NCI-H748 treated with DMSO at 0.1 percent for 48 hours (cell line): ENCODE measurements at places on chromosomes 4 and X.

DNA sequence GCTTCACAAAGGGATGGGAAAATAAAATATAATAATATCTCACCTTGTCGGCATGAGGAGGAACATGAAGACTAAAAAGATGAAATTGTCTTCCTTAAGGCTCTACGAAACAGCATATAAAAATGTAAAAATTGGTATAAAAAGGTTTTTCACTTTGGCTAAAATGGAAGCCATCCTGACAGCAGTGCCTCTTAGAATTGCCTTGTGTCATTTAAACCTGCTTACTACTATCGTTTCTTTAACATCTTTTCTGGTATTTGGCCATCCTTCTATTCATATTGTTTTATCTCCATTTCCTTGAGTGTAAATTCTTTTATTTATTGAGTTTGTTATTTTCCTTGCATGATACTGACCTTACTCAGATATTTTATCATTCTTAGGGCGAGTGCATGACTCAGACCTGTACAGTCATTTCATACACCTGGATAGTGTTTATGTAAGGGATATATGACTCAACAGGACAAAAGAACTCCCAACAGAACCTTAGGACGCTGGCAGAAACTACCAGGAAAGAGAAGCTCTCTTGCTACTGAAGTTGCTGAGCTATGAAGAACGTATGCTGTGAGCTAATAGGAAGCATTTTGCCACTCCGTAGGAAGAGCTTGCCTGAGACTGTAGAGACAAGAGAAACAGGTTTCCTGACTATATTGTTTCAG, 5.8 kb upstream of the CDKN2AIP start:
- no peak for DNase-seq

DNA sequence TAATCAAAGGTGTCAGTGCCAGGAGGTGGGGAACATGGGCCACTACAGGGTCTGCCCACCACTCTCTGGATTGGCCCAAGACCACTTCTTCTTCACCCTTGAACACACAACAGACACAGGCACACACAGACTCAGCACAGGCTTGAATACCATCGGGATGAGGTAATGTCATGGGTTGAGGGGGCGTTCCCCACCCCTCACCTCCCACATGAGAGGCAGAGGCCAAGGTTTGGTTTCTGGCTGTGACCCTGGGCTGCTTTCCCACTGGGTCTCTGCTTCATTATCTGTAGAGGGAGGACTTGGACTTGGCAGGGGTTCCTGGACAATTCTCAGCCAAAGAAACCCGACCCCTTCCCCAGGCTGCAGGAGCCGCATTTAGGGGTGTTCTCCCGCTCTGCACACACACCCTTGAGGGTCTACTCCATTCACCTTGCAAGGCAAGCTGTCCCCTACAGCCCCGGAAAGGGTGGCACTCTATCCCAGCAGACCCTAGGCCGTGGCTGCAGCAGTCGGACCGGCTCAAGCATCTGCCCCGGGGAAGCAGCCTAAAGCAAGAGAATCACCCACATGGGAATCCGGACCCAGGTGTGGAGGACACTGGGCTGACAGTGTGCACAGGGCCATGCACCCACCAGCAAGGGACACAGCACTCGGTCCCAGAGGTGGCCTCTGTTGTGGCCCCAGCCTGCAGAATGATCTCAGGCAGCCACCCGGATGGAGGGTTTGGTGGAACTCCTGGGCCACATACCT, 62.4 kb downstream of the TRMT44 start:
- no peak for DNase-seq

GRCh38 chrX:140180585-140180984, 215.3 kb upstream of the CXorf66 start:
- no peak for DNase-seq

DNA sequence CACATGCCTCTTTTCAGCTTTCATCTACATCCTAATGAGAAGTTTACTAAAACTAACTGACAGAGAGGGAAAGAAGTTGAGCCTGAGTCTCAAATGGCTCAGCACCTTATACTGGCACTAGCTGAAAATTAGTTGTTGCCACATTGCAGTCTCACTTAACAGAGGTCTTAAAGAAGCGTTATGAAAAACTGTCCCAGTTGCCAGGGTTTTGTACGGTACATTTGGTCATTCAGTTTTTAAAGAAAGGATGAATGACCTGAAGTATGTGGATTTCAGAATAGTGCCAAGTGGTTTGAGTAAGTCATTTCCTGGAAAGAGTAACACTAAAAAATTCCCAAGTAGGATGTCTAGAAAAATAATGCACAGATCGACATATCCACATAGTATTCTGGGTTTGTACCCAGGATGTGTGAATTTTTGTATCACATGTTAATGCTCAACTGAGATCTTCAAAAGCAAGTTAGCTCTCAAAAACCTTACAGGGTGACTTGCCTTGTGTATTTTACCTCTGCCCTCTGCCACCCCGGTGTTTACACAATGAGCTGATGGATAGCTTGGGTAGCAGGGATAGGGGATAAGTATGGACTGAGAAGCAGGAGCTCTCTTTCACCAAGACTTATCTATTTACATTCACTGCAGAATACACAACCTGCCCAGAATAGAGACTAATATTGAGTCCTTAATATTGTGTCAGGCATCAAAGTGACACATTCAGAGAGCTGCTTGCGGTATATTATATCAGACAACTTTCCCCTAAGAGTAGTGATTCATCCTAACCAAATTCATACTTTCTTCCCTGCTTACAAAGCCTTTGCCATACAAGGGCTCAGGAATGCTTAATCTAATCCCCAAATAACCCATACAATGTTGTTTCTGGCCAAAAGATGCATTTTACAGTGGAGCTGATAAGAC, 1075.7 kb upstream of the PABPC4L start:
- DNase-seq: no peak

GRCh38 chr4:3303923-3304710, 11.3 kb downstream of the RGS12 start:
- no peak for DNase-seq

- no peak for DNase-seq
Observed at GRCh38 chrX:152024710-152025109, 50.2 kb upstream of the GABRE start.

GRCh38 chrX:71169586-71169985, 24.9 kb downstream of the NLGN3 start:
- no peak for DNase-seq

- DNase-seq: no peak
Observed at GRCh38 chr4:69656653-69657158, 3.7 kb upstream of the UGT2A1 start.

DNA sequence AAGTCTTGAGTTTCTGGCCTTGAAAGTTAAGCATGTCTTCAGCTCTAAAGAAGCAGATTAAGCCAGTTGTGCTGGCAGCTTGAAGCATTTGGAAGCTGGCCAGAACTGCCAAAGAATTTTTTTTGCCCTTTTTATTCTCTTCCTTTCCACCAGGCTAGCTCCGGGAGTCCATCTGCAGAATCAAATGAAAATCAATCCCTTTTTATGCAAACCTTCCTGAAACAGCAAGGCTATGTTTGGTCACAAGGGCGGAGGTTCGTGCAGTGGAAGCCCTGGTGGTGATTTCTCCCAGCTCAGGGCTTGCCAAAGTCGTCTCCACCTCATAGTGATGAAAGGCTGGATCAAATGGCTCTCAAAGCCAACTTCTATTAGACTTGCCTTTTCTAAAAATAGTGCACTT, 21.6 kb upstream of the C4orf54 start:
- DNase-seq: no peak

DNA sequence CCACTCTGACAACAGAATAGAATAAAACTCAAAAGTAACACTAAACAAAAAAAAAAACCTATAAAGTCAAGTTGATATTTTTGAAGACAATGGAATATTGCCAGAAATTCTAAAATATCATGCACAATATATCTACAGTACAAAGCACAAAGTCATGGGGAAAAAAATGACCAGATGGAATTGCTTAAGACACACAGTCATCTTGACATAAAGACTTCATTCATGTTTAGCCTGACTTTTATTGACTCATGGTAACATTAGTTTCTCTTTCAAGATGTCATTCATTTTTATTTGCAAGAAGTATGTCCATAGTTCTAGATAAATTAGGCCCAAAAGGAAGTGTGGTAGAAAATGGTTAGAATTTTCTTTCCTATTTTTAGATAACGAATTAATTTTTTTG, 259.1 kb downstream of the CAMK2D start:
- no peak for DNase-seq

- no peak for DNase-seq
Observed at GRCh38 chr4:8141935-8142334, 16.7 kb downstream of the ABLIM2 start.

DNA sequence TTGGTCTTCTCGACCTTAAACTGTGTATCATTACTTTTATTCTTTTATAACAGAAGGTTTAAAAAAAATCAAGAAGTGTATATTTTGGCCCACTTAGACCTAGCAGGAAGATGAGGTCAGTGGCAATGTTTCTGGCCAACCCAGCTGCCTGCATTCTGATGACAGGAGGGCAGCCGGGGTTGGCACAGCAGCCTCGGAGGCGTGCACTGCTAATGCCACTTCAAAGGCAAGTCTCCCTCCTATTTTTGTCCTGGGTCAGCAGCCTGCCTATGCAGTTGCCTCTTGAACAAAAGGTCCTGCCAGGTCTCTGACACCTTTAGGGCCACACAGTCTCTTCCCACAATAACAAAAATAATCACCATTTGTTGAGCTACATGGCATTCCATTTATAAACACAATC, 89.4 kb upstream of the MYOZ2 start:
- no peak for DNase-seq

DNA sequence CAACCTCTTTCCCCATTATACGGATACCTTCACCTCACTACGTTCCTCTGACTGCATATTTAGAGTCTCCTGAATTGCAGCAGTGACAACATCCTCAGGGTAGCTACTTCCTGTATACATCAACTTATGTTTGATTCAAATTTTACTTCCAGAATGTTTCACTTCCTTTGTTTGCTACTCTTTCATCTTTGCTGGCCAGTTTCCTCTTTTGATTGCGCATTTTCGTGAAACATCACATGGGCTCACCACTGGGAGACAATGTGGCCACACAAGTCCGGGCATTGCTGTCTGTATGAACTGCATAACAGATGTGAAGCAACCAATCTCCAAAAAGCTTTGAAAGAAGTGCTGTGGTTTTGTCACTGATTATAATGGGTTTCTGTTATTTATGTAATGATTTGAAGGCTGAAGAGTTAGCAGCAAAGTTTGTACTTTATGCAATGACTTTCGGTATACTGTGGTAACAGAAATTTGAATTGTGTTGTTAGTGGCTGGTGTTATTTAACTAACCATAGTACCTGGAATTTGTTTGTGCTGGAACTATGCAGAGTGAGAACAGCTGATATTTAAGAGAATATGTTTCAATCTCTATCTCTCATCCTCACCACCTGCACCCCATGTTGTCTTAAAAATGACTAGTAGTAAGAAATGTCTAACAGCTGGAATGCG, 7.4 kb downstream of the SNCA start:
- DNase-seq: no peak

GRCh38 chr4:110139815-110140214, 58.6 kb downstream of the ELOVL6 start:
- no peak for DNase-seq

DNA sequence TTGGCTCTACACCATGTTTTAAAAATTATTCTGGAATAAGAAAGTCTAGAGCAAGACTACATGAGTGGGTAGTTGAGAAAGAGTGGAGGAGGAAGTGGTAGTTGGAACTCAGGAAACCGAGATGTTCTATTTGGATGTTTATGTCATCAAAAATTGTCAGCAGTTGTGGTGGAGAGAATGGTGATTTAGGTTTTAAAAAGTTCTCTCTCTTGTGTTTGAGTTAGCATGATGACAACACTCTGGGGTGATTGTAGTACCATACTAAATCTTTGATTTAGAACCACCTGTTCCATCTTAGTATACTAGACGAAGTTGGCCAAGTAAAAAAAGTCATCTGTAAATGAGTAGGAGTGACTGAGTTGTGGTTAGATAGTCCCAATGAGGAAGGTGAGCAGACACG, 40.7 kb downstream of the KLHL2 start:
- DNase-seq: no peak

GRCh38 chr4:139416073-139416673, 37.7 kb upstream of the RAB33B start:
- DNase-seq: no peak

DNA sequence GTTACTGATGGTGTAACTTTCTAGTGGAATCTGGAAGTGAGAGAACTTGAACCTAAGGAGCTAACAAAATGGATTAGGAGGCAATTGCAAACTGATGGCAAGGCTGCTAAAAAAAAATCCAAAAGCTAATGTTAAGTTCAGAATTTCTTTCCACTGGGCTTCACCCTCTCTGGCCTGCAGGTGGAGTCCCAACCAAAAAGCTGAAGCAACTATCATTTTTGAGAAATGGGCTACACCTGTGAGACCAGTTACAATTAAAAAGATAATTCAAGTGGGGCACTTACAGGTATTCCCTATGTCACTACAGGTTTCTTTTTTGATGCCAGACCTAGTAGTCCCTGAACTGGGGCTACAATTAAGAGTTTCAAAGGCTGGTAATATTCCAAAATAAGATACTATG, 142.1 kb upstream of the FTHL17 start:
- peak; percentile 13 for DNase-seq

GRCh38 chr4:107856901-107857300, 32.2 kb downstream of the SGMS2 start:
- no peak for DNase-seq

GRCh38 chr4:149781150-149781549, 34.5 kb downstream of the IQCM start:
- no peak for DNase-seq

- peak; percentile 59 for DNase-seq
Observed at GRCh38 chrX:11758400-11759171, 549 bp downstream of the MSL3 start.

DNA sequence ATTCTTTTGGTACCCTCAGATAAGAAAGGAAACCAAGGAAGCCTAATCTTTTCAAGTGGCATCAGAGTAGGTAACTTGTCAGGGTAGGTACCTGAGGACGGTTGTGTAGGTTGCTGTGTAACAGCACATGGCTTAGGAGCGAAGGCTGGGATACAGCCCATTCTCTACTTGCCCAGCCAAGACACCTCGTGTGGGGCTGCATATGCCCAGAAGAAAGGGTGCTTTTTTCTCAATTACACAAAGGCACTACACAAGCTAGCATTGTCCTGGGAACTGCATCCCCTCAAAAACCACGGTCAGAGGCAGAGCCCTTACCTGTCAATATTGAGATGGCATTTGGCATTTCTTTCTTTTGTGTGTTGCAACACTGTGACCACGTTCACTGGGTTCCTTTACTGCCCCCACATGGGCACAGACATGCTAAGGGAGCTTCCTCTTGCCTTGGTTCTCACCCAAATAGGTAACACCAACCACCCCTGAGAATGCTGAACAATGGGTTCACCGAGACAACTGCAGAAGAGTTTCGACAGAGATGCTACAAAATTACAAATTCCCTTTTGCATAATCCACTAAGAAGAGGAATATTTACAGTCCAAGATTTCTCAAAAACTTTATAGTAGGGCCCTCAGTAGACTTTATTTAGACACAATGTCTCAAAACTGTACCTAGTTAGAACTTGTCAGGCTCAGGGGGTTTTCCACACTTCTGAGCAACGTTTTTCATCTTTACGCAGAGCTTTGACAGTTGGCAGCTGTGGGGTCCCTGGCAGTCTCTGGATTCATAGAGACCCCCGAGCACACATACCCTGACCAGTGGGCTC, 35.8 kb upstream of the TNIP3 start:
- DNase-seq: no peak

- DNase-seq: no peak
Observed at GRCh38 chrX:44332437-44332836, 11.0 kb downstream of the EFHC2 start.
